AG04449 (cell line): ENCODE measurements at places on chromosomes 5 and 9.

- DNase-seq, result peak; percentile 82
Measured at GRCh38 chr9:78676623-78677022, 379.7 kb downstream of the PSAT1 start.

GRCh38 chr5:159061179-159061796 is 38.4 kb downstream of the EBF1 start:
- no peak for DNase-seq

DNA sequence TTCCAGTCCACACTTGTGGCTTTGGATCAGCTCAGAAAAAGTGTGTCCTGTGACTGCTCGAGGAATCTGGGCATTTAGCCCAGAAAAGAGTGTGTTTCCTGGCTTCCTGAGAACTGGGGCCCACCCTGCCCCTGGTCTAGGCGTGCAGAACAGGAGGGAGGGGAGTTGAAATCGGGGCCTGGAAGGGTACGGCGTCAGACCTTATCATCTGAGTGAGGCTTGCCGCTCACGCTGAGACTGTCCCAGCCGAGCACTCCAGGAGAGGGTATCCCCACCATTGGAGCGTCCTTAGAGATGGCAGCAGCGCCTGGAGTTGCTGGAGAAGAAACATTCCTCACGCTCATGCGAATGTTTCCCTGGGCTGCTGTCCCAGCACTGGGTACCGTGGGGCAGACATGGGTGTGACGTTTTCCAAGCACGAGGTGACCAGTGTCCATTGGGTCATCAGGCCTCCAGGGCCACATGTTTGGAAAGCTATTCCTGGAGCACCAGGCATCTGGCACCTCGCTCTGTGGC is 22.5 kb downstream of the NEK6 start:
- no peak for DNase-seq

DNA sequence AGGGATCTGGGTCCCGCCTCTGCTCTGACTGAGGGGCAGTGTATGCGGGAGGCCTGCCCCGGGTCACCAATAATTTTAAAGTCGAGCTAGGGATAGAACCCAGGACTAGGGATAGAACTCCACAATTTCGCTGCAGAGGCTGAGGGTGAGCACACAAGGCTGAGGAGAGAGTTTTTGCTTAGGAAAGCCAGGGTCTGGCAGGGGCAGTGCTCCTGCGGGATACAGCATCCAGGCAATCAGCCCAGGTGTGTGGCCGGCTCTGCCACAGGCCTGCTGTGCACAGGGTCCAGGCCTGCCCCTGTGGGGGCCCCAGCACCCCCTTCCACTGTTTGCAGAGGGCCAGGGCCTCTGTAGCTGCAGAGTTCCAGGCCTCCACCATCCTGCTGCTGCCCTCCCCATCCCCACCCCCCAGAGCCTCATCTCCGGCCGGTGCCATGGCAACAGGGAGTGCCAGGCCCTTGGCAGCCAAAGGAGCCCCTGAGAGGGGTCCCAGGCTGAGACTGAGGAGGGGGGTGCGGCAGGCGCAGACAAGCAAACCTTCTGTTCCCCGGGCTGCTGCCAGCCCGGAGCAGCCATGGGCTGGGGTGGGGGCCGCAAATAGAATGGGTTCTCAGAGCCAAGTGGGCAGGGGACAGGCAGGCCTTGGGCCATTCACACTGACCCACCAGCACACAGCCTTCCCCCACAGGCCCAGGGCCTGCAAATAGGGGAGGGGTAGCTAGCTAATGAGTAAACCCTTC is 8.6 kb downstream of the PDGFRB start:
- DNase-seq, result no peak

GRCh38 chr5:124844371-124844920 is 98.0 kb upstream of the ZNF608 start:
- DNase-seq, result no peak

DNA sequence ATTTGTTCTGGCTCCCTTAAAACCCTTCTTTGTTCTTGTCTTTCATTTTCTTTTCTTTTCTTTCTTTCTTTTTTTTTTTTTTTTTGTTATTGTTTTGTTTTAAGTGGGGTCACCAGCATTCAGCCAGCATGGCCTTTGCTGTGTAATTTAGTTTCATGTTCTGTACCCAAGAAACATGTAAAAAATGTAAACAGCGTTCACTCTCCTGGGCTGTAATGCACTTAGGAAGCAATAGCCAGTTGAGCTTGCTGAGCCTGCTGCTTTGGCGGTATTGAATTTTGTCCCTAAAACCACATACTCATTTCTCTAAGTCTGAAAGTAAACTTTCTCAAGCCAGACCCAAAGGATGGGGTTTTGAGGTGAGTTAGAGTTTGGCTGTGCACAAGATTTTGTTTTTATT is 158.6 kb downstream of the PAPPA start:
- no peak for DNase-seq

GRCh38 chr5:151463137-151464029 is 16.0 kb downstream of the SLC36A1 start:
- DNase-seq, result no peak

GRCh38 chr9:136239135-136239982 is 6.3 kb downstream of the QSOX2 start:
- DNase-seq, result no peak
